ENCODE measurements at places on chromosomes 6 and 20.

DNA sequence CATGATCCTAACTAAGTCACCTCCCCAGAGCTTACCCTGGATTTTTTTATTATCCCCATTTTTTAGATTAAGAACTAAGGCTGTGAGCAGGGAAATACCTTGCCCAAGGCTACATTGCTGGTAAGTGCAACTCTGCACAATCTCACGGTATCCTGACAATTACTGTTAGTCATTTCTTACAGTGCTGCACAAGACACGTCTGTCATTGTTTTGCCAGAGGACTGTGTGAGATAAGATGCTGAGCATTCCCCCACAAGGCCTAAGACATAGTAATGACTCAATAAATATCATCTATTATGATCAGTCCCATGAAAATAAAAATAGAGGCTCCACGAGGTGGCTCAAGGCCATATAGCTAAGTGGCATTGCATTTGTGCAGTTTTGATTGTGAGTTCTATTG is 21.0 kb downstream of the PFDN4 start:
- DNase-seq, result no peak

DNA sequence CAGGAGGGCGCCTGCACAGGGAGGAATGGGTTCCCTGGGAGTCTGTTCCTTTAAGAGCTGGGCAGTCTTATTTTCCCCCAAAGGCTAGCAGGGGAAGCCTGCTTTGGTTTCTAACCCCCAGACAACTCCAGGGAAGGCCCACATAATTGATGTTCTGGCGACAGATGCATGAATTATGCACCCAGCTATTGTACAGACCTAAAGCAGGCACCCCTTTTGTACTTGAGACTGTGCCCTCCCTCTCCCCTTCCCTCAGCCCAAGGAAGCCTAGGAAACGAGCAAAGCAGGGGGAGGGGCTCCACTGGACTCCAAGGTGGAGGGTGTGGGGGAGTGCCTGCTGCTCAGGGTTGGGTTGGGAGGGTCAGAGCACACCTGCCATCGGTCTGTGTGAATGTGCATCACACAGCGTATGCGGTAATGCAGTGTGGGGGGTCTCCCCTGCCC is 102.1 kb downstream of the KCNB1 start:
- no peak for DNase-seq

GRCh38 chr6:36758516-36759147 is 61.0 kb downstream of the RAB44 start:
- DNase-seq, result peak; percentile 82

GRCh38 chr6:54846857-54847674 is 495 bp downstream of the FAM83B start:
- DNase-seq, result peak; percentile 62

- DNase-seq, result no peak
Measured at GRCh38 chr6:38805127-38805655, 90.1 kb downstream of the DNAH8 start.

GRCh38 chr6:96304997-96305396 is 216.6 kb upstream of the UFL1 start:
- DNase-seq, result no peak

Measured in left colon (tissue), 2 donors.